ENCODE measurements at places on chromosomes 16 and 17.

- no peak for DNase-seq
These were observed 34.8 kb downstream of the CMTM3 start for GRCh38 chr16:66639091-66639885.

DNA sequence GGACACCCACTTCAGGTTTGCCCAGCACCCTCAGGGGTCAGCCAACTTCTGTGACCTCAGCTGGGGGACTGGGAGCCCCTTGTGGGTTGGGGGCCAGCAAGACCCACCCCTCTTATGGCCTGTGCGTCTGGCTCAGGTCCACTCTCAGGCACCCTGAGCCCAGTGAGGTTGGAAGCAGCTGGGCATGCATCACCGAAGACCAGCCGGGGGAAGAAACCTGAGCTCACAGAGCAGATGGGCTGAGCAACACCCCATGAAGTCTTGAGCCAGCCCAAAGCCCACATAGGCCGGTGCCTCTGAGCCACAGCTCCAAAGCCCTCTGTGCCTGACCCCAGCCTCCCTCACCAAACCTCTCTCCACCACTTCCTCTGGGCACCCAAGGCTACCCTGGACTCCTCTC lies 166.7 kb downstream of the RBFOX3 start:
- DNase-seq, result no peak

DNA sequence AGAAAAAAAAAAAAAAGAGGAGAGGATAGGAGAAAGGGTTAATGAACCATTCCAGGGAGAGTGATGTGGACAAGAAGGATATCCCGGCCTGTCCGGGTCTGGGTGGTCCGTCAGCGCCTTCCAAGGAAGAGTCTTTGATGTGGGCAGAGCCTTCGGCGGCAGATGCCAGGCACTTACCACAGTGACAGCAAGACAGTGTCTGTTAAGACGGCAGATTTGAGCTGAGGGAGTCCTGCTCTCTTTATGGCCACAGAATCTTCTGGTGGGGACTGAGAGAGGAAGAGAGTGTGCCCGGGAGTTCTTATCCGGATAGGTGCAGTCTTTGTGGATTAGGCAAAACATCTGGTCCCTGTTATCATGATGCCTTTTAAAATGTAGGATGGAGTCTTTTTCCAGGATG lies 95.2 kb downstream of the ZDHHC7 start:
- DNase-seq, result no peak

- DNase-seq, result no peak
These were observed 477 bp upstream of the OSGIN1 start for GRCh38 chr16:83952587-83952939.

- no peak for DNase-seq
These were observed 13.1 kb downstream of the HOXB4 start for GRCh38 chr17:48565022-48565554.

GRCh38 chr17:42098730-42099399 lies 592 bp upstream of the ZNF385C start:
- DNase-seq, result no peak

- peak; percentile 62 for DNase-seq
These were observed 36.6 kb downstream of the CCDC42 start for GRCh38 chr17:8708025-8708461.

DNA sequence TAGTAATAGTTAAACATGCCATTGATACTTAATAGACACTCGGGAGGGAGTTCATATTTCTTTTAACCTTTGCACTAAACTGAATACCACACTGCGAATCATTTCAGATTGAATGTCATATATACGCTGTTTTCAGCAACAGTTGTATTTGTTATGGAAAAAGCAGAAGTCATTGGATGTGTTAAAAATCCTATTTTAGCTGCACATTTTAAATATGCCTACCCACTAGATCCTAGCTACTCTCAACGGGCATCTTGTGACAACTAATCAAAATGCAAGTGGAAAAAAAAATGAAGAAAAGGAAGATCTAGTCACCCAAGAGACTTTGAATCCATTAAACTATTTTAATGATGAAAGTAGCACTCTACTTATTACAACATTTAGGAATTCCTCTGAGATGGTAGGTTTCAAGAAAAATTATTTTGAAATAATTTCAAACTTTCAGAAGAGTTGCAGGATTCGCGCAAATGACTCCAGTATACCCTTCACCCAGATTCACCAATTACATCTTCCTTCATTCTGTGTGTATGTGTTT lies 51.4 kb upstream of the MNT start:
- DNase-seq, result no peak

DNA sequence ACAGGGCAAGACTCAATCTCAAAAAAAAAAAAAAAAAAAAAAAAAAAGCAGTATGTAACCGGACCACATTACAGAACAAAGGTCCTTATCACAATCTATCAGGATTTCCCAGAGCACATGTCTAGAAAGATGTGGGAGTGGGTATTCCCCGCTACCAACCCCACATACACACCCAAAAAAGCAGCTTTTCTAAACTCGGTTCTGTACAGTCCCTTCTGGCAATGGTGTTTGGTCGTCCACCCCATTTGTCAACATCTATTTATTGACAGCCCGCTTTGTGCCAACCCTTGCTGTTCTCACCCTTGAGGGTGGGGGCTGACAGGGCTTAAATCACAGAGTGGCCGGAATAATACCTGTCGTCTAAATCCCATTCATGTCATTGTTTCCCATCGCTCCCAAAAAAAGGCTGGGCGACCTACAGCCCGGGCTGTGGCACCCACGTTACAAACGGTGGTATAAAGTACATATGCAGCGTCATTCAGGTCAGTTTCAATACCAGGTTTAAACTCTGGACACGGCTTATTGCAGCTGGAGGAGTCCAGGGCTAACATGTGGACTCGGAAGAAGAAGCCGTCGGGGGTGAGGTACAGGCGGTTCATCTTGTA lies 3.6 kb downstream of the C17orf58 start:
- DNase-seq, result no peak

DNA sequence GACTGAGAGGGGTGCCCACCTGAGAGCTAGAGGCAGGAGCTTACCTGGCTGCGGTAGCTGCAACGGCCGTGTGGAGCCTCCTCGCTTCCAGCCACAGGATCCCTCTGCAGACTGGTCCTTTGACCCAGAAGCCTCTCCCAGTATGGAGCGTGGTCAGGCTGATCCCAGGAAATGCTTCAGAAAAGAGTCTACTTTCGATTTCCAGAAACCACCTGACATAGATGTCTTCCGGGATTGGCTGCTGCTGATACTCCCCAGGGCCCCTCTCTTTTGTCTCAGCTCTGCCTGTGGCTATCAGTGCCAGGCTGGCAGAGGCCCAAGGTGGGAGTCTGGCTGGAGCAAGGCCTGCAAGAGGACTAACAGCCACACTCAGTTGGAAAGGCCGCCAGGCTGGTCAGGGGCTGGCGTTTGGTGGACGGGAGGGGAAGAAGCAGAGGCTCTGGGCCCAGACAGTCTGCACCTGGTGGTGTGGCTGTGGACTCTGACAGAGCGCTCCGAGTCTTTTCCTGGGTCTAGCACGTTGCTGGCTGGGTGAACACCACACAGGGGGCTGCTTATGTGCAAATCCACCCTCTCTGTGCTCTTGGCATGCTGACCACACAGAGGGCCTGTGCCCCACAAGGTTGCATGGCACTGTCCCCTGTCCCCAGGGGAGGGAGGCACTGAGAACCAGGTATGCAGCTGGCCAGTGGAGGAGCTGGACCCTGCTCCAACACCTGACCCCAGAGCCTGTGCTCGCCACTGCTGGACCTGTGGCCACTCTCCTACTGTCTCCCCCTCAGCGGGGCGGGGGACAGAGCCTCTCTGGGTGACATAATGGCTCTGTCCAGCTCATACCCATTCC lies at the start of gene LGALS3BP:
Gene LGALS3BP (minus strand): TSS at position 144 of the 844 bp plus-strand sequence. CDS start 2,732 bp downstream, outside the sequence.
- no peak for DNase-seq

- no peak for DNase-seq
These were observed 64.3 kb downstream of the CNGB1 start for GRCh38 chr16:57906382-57907316.

DNA sequence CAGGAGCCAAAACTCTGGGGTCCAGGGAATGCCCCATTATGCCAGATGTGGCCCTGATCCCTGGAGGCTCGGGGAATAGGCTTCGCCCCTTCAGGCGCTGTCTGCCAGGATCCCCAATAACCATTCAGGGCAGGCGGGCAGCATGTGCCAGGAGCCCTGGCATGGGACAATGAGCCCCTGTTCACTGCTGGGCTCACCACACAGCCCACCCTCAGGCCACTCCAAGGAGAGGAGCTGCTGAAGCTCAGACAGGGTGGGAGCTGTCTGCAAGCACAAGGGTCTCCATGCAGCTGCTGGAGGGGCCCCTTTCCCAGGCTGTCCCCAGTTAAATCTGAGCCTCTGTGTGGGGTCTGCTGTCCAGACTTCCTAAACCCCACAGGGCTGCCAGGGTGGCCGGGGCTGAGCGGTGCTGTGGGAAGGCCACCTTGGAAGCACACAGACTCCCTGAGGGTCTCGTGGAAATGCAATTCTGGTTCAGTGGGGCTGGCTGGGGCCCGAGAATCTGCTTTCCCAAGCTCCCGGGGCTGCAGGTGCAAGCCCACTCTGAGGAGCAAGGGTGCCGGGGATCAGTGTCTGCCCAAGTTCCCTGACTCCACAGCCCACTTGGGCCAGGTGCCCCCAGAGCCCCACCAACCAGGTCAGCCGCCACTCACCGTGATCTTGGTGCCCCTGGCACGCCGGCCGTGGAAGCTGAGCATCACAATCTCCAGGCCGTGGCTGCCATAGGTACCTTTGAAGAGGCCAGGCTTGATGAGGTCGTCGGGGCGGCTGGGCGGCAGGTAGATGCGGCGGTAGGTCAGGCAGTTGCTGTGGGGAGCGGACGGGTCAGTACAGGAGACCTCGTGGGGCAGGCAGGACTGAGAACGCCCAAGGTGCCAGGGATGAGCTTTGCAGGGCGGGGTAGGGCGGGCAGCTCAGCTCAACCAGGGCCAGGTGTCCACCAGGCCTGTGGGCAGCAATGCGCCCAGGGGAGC lies 17.7 kb upstream of the C16orf95 start:
- DNase-seq, result no peak

DNA sequence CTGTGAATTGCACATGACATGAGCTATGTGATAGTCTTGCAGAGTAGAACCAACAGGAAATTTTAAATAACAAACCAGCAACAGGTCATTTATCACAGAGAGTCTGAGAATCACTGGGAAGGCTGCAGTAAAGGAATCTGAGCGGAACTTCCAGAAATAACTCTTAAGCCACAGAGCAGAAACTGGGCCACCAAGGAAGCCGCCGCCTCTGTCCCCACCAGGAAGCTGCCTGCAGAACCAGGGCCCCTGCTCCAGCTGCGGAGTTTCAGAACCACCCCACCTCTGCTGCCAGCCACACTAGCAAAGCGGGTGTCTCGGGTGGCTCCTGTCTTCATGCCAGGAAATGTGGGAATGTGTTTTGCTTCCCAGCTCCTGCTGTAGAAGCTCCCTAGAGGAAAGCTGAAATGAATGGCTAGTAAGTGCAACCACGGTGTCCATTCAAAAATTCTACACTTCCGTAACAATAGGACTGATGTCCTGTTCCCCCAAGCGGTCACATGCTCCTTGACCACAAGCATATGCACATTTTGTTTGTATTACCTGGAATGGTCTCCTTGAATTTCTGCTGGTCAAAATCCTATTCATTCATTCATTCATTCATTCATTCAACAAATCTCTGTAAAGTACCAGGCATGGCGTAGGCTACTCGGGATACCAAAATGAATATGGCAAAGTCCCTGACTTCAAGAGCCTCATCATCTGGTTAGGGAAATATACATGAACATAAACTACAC lies 7.7 kb upstream of the ITPRIPL2 start:
- DNase-seq, result no peak

DNA sequence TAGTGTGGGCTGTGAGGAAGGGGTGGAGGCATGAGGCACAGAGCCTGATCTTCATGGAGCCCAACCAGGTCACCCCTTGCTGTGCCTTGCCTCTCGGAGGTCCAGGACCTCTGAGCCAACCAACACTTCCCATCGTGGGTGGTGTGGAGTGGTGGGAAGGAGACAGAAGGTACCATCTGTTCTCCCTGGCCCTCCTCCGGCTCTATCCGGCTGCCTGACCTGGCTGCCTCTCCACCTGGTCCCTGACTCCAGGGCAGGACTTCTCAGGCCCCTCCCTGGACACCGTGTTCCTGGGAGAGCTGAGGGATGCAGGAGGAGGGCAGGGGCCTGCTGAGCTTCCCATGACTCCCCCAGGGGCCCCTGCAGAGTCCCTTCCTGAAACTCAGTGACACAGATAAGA lies 3.9 kb downstream of the PDK2 start:
- no peak for DNase-seq

- DNase-seq, result no peak
These were observed 1.2 kb downstream of the SNX20 start for GRCh38 chr16:50679676-50680555.

Data from islet precursor cell (in vitro differentiated cells).